ENCODE measurements at places on chromosomes 2 and 18.

- no peak for DNase-seq
These were observed 131.7 kb downstream of the LYPD6B start for GRCh38 chr2:149170156-149170555.

- DNase-seq = no peak
These were observed 16.0 kb upstream of the RPL37A start for GRCh38 chr2:216482640-216483039.

DNA sequence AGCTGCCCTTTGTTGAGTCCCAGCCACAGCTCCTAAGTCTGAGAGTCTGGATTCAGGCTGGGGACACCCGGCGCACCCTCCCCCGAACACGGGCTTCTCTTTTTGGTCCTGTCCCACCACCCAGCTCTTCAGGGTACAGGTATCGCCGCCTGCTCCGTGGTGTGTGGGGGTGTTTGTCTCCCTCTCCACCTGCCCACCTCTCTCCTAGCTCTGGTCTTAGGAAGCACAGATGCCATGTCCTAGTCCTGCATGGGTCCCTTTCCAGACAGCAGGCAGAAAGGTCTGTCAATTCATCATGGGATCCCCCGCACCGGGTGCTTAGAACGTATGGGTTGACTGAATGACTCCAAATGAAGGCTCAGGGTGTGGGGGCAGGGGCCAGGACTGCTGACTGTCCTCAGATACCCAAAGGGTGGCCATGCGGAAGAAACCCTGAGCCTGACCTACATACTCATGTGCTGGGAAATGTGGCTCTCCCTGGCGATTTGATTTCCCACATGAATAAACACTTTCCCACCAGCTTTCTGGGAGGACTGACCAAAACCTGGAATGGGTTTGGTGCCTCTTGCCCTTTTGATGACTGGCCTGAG lies 156.8 kb downstream of the CELF4 start:
- DNase-seq = no peak

DNA sequence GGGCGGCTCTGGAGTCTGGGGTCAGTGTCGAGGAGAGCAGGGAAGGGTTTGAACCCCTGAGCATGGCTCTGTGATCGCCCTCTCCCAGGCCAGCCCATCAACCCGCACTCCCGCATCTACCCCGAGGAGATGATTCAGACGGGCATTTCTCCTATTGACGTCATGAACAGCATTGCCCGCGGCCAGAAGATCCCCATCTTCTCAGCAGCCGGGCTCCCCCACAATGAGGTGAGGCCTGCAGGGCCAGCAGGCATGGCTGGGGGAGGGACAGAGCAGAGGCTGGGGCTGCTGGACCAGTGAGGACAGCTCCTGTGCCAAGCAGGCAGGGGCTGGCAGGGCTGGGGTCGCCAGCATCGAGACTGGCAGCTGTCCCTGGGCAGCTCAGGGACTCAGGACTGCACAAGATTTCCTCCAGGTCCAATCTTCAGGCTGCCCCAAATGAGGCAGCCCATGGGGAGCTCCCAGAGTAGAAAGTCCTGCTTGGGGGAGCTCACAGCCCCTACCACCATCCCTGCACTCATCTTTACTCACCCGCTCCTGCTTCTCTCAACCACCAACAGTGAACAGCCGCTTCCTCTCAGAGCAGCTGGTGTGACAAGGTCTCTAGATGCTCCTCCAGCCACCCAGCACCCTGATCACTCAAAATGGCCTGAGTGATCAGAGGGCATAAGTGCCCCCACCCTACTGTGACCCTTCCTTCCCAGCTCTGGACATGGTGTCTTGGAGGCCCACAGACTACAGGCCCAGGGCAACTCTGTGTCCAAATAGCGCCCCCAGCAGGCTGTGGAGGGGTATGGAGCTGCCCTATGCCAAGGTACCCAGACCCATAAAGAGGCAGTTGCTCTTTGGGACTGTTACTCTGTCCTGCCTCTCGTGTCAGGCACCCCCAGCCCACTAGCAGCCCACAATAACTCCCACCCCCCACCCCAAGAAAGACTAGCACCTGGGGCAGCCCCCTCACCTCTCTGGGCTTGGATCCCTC lies 18.3 kb upstream of the ANKRD53 start:
- DNase-seq = no peak

- no peak for DNase-seq
These were observed 153.4 kb downstream of the TMEM18 start for GRCh38 chr2:523698-524270.

DNA sequence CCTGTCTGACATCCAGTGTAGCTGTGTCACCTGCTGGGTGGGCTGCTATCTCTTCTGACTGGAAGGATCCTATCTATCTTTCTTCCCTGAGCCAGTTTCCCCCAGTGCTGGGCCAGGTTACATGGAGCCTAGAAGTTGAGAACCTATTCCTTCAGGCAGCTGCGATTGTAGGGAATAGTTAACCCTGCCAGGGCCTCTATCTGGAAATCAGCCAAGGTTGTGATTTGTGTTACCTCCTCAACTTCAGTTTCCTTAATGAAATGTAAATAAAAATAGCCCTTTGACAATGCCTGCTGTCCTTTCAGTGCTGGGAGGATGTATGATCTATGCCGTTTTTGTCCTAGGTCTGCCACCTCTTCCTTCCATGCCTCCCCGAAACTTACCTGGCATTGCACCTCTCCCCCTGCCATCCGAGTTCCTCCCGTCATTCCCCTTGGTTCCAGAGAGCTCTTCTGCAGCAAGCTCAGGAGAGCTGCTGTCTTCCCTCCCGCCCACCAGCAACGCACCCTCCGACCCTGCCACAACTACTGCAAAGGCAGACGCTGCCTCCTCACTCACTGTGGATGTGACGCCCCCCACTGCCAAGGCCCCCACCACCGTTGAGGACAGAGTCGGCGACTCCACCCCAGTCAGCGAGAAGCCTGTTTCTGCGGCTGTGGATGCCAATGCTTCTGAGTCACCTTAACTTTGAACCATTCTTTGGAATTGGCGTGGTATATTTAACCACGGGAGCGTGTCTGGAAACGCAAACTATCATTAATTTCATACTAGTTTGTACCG lies 36.6 kb downstream of the GORASP2 start:
- DNase-seq = no peak

- no peak for DNase-seq
These were observed 74.2 kb downstream of the SMCHD1 start for GRCh38 chr18:2729757-2730156.

DNA sequence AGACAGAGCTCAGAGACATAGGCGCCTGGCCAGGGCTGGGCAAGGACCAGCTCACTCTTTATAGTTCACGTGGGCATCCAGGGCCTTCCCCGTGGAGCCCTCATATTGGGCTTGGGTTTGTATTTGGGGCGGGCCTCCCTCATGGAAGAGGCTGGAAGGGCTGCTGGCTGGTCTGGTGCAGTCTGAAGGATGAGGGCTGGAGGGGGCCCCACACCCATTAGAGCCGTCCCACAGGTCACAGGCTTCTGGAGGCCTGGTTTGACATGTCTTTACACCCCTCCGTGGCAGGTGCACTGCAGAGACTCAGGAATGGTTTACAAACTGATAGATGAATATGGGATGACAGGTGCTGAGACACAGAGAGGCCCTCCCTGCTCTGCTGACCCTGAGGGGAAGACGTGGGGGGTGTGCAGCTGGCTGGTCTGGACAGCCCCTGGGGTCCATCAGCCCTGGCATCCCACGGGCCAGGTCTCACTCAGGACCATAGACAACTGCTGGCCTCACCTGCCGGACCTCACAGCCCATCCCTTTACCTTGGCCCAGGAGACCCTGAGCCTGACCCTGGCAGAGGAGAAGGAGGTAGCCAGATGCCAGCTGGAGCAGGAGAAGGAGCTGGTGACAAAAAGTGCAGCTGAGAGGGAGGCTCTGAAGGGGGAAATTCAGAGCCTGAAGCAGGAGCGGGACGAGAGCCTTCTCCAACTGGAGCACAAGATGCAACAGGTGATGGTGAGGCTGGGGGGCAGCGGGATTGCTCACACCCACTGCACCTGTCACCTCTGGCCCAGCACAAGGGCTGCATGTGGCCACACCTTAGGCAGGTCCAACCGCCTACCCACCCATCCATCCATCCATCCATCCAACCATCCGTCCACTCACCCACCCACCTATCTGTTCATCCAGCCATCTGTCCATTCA lies 43.9 kb downstream of the CROCC2 start:
- no peak for DNase-seq

DNA sequence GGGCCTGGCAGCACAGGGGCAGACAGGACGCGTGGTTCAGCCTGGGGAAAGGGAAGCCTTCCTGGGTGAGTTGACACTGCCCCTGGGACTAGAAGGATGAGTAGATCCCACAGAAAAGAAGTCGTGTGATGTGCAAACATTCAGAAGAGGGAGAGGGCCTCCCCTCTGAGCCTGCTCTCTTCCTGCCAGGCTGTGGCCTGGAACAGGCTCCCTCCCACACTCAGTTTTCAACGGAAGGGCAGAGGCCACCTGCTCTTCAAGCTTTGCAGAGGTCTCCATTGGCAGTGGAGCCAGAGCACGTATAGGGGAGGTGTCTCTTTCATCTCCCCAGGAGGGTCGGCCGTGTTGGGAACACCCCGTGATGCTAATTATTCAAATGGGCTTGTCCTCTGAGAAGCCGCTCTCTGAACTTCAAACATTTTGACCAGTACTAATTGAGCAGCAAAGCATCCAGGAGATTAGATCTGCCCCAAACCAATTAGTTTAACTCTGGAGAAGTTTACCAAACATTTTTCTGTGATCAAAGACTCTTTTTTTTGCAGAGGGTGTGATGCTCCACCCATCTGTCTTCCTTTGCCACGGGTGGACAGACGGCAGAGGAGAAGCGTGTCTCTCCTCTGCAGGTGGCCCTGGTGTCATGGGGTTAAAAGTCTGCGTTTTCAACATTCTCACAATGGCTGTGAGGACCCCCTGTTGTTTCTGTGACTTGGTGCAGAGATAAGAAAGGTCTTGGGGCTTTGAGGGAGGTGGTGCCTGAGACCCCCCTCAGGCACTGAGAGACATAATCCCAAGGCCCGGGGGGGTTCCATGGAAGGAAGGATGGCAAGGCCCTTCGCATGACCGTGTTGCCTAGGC lies 29.5 kb upstream of the ODC1 start:
- no peak for DNase-seq

DNA sequence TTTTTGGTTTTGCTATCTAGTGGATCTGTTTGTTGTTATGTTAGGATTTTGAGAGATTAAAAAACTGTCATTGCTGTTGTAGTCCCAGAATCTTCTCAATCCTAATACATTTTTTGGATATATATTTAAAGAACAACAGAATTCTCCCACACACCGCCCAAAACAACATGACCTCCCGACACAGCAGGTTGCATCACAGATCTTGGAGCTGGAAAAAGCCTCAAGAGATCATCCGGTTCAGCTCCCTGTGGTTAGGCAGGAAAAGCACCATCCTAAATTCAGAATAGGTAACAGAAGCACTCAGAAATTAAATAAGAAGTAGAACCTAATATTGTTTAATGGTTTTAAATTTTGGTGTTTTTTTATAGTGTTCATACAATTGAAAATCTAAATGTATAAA lies 251.4 kb upstream of the STON1 start:
- no peak for DNase-seq

GRCh38 chr2:219569635-219570034 lies 1.7 kb downstream of the OBSL1 start:
- DNase-seq = no peak

- no peak for DNase-seq
These were observed 53.6 kb upstream of the HNMT start for GRCh38 chr2:137910641-137911040.

DNA sequence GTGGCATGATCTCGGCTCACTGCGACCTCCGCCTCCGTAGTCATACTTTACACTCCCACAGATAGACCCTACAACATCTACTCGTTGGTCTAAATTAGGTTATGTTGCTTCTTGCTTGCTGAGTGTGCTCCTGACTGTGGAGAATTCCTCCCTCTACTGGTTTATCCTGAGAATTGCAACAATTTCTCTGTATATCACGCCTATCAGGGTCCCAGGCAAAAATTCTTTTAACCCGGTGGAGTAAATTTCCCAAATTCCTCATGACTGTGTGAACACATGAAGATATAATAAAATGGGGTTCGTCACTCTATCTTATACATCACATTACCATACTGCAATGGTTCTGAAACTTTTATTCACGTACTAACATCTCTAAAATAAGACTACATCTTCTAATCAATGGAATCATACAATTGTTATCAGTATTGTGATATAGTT lies 156.7 kb downstream of the EVA1A start:
- no peak for DNase-seq

All from activated effector memory CD4-positive, alpha-beta T cell treated with Interleukin-2 at 50 U/mL for 16 hours (primary cell).